ENCODE measurements at places on chromosomes 3 and 15.

DNA sequence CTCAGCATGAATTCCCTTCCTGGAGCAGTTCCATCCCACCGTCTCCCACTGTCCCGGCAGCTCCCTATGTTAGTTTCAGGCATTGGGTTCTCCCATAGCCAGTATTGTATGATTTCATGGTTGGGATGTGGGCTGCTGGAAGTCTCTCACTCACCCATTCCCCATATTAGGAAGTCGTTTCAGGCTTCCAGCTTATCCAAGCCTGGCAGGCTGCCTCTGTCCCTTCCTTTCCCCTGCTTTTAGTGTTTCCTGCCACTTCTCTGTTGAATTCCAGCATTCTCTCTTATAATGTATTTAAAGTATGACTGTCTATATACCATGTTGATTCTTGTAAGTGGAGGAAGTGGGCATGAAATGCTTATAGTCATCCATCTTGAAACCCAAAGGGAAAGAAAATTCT lies 309.7 kb upstream of the RBMS3 start:
- DNase-seq, result no peak

GRCh38 chr15:84829428-84829827 lies 12.3 kb downstream of the ALPK3 start:
- DNase-seq, result no peak

GRCh38 chr3:128152419-128153155 lies 694 bp upstream of the EEFSEC start:
- DNase-seq, result peak; percentile 4

- no peak for DNase-seq
These were observed 1.4 kb downstream of the ACVR2B start for GRCh38 chr3:38454884-38455638.

GRCh38 chr3:19107719-19108118 lies 40.6 kb upstream of the KCNH8 start:
- DNase-seq, result no peak

- no peak for DNase-seq
These were observed 118.9 kb downstream of the MTHFS start for GRCh38 chr15:79777916-79778315.

GRCh38 chr15:78790027-78790426 lies 21.2 kb downstream of the ADAMTS7 start:
- no peak for DNase-seq

DNA sequence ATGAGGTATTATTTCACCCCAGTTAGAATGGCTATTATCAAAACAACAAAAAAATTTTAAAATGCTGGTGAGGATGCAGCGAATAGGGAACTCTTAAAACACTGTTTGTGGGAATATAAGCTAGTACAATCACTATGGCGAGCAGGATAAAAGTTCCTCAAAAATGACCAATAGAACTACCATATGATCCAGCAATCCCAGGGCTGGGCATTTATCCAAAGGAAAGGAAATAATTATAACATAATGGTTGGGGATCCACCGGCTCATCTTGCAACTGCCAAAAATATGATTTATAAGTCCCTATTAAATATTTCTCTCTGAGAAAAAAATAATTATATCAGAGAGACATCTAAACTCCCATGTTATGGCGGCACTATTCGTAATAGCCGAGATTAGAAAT lies 127.6 kb upstream of the MME start:
- DNase-seq, result no peak

GRCh38 chr15:83193721-83194120 lies 13.9 kb downstream of the HDGFL3 start:
- DNase-seq, result no peak
